Uterus (tissue), 4 donors: ENCODE measurements at places on chromosomes 16 and 17. TPM values are rescaled to one million over a fixed set of nuclear protein-coding genes. Genes with fewer than 3 reads are reported as not detected.

The NOD2 gene
- 1.9 TPM for total RNA-seq

The HS3ST3B1 gene
- total RNA-seq = 5.3 TPM

The SPATA22 gene
- not detected for total RNA-seq

The PTX4 gene
- not detected for total RNA-seq

The IRX5 gene
- total RNA-seq = 0.62 TPM
